ENCODE measurements at places on chromosomes 2 and 18.

DNA sequence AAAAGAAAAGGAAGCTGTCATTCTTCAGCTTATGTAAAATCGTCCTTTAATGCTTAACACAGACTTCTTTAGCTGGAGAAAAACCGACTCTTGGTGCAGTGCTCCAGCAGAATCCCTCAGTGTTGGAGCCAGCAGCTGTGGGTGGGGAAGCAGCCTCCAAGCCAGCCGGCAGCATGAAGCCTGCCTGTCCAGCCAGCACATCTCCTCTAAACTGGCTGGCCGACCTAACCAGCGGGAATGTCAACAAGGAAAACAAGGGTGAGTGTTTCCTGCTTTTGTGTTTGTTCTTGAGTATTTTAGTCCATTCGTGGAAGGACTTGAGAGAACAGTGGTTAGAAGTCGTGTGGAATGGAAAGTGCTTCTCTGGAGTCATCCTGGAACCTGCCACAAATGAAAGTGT lies 38.9 kb downstream of the KDM3A start:
- no peak for DNase-seq

DNA sequence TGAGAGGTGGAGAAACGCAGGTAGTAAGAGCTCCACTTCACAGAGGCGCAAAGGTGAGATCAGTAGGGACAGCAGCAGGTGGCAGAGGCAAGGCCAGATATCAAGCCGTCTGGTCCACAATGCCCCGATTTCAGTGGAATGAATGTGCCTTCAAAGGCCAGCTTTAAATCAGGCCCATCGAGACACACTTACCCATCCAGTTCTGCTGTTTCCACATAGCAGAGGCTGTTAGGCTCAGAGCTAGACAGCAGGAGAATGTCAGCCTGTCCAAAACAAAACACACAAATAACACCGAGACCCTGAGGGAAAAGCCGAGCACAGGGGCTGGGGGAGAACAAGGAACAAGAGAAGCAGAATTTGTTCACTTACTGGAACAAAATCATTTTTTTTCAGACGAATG lies 75.8 kb upstream of the NARS1 start:
- DNase-seq: no peak

GRCh38 chr18:29146068-29146467 lies 969.1 kb upstream of the CDH2 start:
- DNase-seq: no peak

- DNase-seq: no peak
Measured at GRCh38 chr2:186330050-186330449, 156.0 kb upstream of the ZC3H15 start.

- no peak for DNase-seq
Measured at GRCh38 chr18:24319757-24320156, 77.9 kb downstream of the OSBPL1A start.

GRCh38 chr2:13758412-13758811 lies 874.1 kb upstream of the LRATD1 start:
- DNase-seq: no peak

Data from activated CD8-positive, alpha-beta memory T cell treated with anti-CD3 and anti-CD28 coated beads for 48 hours (primary cell).